Natural killer cell treated with Interleukin-12 subunit alpha and Interleukin-12 subunit beta and Interleukin-15 and Interleukin-18, amount 100 ng/mL, for 72 hours (primary cell): ENCODE measurements at places on chromosomes 11 and 22. TPM values are rescaled to one million over a fixed set of nuclear protein-coding genes. Genes with fewer than 3 reads are reported as not detected.

DNA sequence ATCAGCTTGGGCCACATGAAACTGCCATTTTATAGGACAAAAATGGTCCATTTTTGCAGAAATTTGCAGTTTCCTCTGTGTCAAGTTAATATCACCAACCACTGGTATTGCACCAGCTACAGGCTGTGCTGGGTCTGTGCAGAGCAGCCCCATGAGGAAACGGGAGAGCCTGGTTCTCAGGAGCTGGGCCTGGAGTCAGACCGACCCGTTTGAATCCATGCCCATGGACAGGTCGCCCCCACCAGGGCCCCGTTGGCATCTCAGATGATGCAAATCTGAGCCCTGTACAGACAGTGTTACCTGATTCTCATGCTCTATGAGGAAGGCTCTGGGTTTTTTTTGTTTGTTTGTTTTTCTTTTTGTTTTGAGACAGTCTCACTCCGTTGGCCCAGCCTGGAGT lies 9.8 kb upstream of the SEC14L6 start:
- DNase-seq = no peak

DNA sequence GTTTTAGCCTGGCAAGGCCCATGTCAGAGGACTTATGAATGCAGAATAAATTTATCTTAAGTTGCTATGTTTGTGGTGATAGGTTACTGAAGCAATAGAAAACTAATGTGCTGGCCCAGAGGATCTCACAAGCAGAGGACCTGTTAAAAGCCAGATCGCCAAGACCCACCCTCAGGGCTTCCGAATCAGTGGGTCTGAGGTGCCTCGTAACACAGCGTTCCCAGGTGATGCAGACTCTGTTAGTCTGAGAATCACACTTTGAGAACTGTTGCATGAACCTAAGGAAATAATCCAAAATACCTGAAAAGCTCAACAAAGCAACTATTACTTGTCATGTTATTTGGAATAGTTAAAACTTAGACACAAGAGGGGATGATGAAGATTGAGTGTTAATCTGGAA lies 6.7 kb upstream of the SCARF2 start:
- DNase-seq = no peak

The FXYD6 gene
- total RNA-seq = not detected

DNA sequence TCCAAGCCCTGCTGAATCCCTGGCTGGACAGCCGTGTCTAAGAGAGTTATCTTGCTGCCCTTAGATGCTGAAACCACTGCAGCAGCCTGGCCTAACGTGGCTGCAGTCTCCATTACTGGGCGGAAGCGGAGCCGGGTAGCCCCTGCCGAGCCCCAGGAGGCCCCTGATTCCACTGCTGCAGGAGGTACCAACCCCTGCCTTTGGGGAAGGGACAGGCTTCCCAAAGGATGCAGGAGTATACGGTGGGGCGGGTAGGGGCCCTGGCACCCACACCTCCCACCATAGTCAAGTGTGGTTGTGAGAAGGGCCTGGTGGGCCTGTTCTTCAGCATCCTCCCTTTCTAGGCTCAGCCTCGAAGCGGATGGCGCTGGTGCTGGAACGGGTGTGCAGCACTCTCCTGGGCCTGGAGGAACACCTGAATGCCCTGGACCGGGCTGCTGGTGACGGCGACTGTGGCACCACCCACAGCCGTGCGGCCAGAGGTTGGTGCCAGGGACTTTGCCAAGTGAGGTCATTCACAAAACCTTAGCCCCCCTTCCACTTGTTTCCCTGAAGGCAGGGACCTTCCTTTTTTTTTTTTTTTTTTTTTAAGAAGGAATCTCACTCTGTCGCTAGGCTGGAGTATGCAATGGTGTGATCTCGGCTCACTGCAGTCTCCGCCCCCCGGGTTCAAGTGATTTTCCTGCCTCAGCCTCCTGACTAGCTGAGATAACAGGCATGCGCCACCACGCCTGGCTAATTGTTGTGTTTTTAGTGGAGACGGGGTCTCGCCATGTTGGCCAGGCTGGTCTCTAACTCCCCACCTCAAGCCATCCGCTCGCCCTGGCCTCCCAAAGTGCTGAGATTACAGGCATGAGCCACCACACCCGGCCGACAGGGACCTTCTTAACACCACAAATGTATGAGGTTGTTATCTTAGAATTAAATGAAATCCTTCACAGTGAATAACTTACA lies 11.0 kb downstream of the TKFC start:
- no peak for DNase-seq

GRCh38 chr11:61294717-61295595 lies at the start of gene VWCE:
Gene VWCE, minus strand, starts transcription at chr11:61295316. Its CDS starts 279 bp downstream, at chr11:61295037.
- no peak for DNase-seq

- no peak for DNase-seq
Measured at GRCh38 chr22:32410459-32410858, 1.6 kb downstream of the RTCB start.

The SHANK3 gene
- not detected for total RNA-seq

DNA sequence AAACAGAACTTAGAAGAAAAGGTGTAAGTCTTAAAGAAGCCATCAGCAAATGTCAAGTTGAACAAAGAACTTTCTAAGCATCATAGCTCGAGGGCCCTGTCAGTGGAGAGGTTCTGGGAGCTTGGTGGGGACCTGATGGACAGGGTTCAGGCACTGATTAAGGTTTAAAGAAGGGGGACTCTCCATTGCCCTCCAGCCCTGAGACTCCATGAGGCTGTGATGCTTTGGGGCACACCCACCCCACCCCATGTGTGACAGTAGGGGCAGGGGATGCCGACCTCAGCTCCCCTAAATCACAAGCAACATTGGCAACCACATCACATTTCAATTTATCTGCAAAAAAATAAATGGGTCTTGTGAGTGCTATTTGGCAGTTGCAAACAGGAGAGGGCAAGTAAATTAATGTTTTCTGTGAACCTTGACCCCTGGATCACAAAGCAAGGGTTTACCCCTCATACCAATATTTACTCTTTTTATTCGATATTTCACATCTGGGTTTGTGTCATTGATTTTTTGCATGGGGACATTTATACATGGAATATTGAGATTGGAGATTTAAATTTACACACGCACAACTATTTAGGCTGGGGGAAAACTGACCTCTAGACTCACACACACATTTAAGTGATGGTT lies 37.1 kb upstream of the ANO1 start:
- DNase-seq = no peak

The C22orf31 gene
- not detected for total RNA-seq

DNA sequence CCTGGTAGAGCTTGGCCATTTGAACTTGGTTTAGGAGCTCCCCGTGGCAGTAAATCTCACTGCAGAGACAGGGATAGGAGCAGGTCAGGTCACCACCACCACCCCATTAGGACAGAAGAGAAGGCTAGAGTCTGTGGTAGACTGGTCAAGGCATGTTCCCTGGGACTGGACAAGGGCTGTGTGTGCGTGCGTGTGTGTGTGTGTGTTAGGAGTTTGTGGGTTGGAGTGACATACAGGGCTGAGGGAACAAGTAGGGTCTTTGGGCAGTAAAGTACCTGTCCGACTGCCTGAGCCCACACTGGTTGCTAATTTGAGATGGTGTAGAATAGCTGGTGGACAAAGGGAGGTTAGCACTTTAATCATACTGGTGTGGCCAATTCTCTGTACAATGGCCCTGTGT lies 16.1 kb downstream of the TREH start:
- no peak for DNase-seq

DNA sequence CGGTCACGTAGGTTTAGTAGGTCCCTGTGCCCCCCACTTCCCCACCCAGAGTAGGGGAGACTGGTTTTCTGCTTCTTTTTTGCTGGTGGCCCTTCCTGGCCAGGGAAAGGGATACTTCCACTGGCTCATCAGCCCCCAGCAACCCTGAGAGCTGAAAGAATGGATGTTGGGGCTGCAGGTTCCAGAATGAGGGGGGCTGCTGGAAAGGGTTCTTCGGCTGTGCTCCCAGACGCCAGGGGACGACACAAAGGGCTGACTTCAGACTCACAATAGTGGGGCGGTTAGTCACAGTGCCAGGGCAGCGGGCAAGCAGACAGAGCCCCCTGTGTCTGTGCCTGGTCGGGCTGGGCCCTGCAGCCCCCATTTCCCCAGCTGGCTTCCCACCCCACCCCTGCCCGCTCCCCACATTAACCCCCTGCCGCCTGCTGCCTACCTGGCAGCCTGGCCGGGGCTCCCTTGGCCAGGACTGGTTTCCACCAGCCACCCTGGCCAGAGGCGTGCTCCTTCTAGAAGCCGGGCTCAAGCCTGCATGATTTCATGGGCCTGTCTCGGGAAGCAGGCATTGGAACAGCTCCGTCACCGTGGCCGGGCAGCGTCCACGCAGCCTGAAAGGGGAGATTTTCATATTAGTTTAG lies 79.1 kb upstream of the WNT7B start:
- no peak for DNase-seq

DNA sequence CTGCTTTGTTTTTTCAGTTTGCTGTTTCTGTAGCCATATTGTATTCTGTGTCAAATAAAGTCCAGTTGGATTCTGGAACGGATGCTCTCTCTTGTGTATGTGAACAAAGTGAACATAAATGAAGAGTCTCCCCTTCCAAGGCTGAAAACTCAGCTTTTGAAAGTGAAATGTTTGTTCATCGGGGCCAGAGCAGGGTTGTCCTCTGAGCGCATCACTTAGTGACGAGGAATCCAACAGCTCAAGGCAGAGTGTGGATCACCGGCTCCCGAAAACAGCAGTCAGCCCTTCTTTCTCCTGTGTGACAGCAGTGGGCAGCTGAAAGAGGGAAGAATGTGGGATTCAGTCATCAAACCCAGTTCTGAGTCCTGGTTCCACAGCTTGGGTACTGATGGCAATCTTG lies 21.4 kb downstream of the RBX1 start:
- DNase-seq = no peak

- no peak for DNase-seq
Measured at GRCh38 chr11:612201-612960, 3.4 kb downstream of the IRF7 start.

The KCNJ5 gene
- not detected for total RNA-seq

The CRACR2B gene
- total RNA-seq = 2.9 TPM

DNA sequence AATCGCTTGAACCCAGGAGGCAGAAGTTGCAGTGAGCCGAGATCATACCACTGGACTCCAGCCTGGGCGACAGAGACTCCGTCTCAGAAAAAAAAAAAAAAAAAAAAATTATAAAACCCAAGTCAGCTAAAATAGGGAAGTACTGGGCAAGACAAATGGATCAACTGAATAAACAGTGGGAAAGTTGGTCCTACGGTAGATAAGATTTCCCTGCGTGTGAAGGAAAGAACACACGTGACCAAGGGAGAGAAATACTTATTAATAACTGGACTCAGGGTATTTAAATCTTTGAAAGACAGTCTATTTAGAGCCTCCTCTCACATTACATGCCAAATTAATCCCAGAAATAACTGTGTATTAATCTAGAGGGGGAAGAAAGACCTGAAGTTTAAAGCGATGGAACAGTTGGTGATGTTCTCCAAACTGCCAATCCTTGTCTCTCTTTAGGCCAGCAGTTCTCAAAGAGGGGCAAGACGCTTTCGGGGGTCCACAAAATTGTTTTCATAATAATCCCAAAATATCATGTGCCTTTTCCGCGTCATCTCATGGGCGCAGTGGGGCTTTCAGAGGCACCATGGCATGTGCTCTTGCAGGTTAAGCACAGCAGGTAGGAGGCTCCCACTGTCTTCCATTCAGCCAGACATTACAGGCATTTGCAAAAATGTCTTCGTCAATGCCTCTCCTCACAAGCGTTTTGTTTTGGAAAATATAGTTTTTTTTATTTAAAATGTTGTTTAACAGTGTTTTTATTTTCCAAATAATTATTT lies 6.6 kb downstream of the RTL6 start:
- no peak for DNase-seq
